ENCODE measurements at places on chromosomes 5 and 9. TPM values are rescaled to one million over a fixed set of nuclear protein-coding genes. Genes with fewer than 3 reads are reported as not detected.

The NR6A1 gene
- 2.9 TPM for total RNA-seq

DNA sequence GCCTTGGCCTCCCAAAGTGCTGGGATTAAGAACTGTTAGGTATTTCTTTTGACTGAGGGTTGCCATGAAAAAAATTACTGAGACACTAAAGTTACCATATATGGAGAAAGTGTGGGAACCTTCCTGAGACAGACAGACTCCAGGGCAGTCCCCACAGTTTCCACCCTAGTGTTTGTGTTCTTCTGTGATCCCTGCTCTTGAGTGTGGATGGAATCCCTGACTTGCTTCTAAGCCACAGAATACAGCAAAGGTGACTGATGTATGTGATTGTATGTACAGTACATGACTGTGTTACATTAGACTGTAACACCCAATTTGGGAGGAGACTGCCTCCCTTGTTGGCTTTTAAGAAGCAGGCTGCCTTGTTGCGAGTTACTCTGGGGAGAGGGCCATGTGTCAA, 24.7 kb upstream of the ADAM19 start:
- DNase-seq: no peak

The BASP1 gene
- 1.8 TPM for total RNA-seq

The SPINK5 gene
- total RNA-seq: not detected

DNA sequence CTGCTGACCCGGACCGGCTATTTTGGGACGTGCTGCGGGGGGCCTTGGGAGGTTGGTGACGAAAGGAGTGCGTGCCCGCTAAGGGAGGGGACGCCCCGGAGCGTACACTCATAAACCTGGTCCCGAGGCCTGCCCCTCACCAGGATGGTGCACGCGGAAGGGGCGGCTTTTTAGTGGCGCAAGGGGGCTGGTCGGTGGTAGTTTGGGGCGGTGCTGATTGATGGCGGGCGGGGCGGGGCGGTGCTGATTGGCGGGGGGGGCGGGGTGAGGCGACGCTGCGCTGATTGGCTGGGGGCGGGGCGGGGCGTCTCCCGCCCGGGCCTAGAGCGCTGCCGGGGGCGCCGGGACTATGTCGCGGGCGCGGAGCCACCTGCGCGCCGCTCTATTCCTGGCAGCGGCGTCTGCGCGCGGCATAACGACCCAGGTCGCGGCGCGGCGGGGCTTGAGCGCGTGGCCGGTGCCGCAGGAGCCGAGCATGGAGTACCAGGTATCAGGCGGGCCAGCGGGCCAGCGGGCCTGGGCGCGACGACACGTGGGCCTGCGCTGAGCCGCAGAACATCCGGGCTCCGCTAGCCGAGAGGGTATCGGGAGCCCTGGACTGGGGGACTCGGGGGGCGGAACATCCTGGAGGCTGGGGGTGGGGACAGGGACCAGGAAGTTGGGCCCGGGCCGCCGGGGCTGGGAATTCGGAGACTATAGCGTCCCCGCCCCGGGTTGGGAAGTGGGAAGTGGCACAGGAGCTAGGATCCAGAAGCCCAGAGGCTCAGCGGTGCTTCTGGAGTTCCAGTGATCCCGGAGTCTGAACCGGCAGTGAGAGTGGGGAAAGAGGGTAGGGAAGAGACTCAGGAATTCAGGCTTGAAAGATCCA, at the start of gene FPGS:
Gene FPGS, plus strand, starts transcription at position 307 of the 868 bp plus-strand sequence. Its CDS starts 43 bp downstream, at position 350.
- peak; percentile 86 for DNase-seq

GRCh38 chr9:10268531-10269485, 344.0 kb downstream of the PTPRD start:
- no peak for DNase-seq

DNA sequence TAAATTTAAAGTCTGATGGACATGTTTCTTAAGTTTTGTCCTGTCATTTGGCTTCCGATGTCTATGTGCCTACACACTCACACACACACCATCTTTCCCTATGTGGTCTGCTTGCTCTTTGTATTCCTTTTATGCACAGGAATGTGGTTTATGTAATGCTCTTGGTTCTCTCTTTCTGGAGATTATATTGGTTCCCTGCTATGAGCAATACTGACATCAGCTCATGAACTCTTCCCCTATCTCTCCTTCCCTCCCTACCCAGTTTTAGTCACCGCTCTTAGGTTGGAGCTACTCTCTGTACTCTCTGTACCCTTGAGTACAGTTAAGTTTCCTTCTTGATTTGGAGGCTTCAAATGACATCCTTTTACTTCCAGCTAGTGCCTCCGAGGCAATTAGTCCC, 77.9 kb upstream of the MVB12B start:
- no peak for DNase-seq
